Activated CD4-positive, alpha-beta T cell treated with anti-CD3 and anti-CD28 coated beads, Interleukin-2, amount 10 ng/mL, durations not matched to agents 24 days and 14 days (primary cell): ENCODE measurements at places on chromosomes 1 and 21.

DNA sequence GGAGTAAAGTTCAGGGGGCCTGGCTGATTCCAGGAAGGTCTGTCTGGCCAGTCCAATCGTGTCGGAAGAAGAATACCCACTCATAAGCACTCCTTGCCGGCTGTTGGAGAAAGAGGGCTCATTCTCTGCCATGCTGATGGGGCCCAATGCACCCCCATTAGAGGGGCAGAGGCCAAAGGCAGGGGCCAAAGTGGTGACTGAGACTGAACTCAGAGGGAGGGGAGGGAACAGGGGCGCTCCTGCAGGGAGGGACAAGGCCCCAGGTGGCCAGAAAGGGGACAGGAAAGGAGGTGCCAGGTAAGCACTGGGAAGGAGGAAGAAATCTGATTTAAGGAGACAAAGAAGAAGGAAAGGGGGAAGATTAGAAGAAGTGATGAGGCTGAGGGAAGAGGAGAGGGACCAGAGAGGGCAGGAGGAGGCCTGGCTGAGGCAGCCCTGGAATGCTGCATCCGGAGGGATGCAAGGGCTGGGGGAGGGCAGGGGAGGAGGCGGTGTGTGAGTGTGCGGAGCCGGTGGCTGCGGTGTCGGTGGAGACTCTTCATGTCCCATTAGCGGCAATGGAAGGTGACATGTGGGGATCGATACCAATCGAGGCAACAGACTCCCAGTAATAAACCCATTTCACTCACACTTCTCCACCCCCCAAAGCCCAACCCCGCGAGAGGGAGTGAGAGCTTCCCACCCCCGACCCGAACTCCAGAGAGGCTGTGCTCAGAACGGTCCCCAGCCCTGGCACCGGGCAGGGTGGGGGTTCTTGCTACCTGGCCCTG is 12.0 kb upstream of the ETV3L start:
- H3K27me3 ChIP-seq: peaks cover 38% of the 10 kb centered on the region
- H3K4me3 ChIP-seq: no peak overlapping the region
- H3K4me1 ChIP-seq: peaks cover 6% of the 10 kb centered on the region

- peak; percentile 94 for DNase-seq
- peaks cover 47% of the 10 kb centered on the region for H3K36me3 ChIP-seq
- peak overlapping the region; percentile 82 for H3K27ac ChIP-seq
- no peak overlapping the region for H3K4me3 ChIP-seq
These were observed 34.9 kb downstream of the ECE1 start for GRCh38 chr1:21255284-21255942.

DNA sequence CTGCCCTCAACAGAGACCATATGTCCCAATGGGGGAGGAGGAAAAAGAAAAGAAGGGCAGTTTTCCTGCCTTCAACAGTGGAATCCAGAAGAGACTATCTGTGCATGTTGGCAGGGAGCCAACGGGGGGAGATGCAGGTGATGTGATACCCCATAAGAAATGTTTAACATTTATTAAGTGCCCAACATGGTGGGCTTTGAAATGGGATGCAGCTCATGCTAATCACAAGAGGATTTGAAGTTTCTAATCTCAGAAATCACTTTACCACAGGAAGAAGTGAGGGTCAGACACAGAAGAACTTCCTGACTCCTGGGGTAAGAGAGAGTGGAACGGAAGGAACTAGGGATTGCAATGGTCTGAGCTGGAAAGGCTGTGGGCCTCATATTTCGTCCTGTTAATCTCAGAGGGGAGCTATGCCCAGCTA is 16.2 kb downstream of the CSRP1 start:
- H3K36me3 ChIP-seq: peaks cover 35% of the 10 kb centered on the region
- no peak for DNase-seq
- no peak overlapping the region for H3K27ac ChIP-seq
- H3K27me3 ChIP-seq: no peaks in the 10 kb centered on the region
- H3K4me3 ChIP-seq: no peak overlapping the region
- H3K4me1 ChIP-seq: peaks cover 1% of the 10 kb centered on the region

GRCh38 chr1:45018599-45019230 is 6.7 kb downstream of the UROD start:
- peaks cover 15% of the 10 kb centered on the region for H3K4me1 ChIP-seq
- H3K36me3 ChIP-seq: peaks cover 11% of the 10 kb centered on the region
- DNase-seq: peak; percentile 89
- H3K4me3 ChIP-seq: no peak overlapping the region
- H3K27ac ChIP-seq: no peak overlapping the region
- peaks cover 4% of the 10 kb centered on the region for H3K27me3 ChIP-seq

DNA sequence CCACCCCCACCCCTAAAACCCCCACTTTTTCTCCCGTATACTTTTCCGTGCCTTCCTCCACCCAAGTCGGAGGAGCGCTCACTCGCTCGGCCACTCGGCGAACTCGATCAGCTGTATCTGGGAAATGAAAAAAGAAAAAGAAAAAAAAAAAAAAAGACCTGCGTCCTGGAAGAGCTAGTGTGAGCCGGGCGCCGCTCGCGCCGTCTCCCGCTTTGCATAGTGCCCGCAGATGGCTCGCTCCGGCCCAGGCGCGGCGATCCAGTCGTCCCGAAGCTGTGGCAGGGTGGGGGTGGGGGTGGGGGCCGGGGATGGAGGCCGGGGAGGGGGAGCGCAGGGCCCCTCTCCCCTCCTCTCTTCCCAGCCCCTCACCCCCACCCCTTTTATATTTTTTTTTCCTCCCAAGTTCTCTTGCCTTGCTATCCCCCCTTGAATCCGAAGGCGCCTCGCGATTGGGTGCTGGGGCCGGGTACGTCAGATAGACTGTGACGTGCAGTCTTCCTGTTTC is 299 bp upstream of the PROX1 start:
- peak; percentile 60 for DNase-seq
- H3K4me1 ChIP-seq: peaks cover 29% of the 10 kb centered on the region
- peak overlapping the region; percentile 78 for H3K27ac ChIP-seq
- H3K4me3 ChIP-seq: peak overlapping the region; percentile 92

DNA sequence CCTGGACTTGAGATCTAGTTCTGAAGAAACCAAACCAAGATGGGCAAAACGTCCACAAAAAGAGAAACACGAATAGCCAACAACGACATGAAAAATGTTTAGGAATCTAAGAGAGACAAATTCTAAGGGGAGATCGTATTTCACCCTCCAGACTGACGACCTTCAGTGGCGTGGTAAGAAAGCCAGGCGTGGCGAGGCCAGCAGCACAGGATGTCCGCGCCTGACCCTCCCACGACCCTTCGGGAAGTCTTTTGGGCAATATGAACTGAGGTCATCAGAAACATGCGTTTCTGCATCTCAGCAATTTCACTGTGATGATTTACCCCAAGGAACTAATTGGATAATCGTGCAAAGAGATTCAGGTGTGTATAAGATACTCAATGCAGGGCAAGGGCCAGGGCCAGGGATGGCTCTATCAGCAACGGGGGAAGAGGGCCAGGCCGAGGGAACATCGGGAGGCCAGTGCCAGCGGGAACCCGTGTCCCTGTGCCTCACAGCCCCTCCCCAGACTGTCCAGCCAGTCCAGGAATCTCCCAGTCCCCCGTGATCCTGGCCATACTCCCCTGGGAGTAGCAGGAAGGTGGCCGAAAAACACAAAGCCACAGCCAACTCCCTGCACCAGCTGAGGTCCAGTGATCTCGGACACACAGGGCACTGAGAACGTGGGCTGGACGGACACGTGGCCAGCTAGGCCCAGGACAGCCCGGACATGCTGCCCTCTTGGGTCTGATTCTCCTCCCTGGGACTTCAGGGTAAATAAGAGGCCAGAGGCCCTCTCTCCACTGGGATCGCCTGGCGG is 53.6 kb upstream of the ADARB1 start:
- peaks cover 41% of the 10 kb centered on the region for H3K27me3 ChIP-seq
- H3K36me3 ChIP-seq: no peaks in the 10 kb centered on the region
- no peak overlapping the region for H3K27ac ChIP-seq
- no peak for DNase-seq
- no peak overlapping the region for H3K4me3 ChIP-seq

GRCh38 chr1:153922972-153923925 is at the start of gene GATAD2B:
Gene GATAD2B (minus strand): TSS chr1:153922972. CDS start chr1:153828347, 94,625 bp downstream.
- peak; percentile 100 for DNase-seq
- H3K4me3 ChIP-seq: peak within 1 kb of the TSS; percentile 86
- H3K27me3 ChIP-seq: peaks cover 2% of the 10 kb centered on the region
- H3K4me1 ChIP-seq: peaks cover 36% of the 10 kb centered on the region

GRCh38 chr1:59556398-59556797 is 258.4 kb upstream of the HOOK1 start:
- peaks cover 10% of the 10 kb centered on the region for H3K36me3 ChIP-seq
- no peak overlapping the region for H3K4me3 ChIP-seq
- H3K4me1 ChIP-seq: peaks cover 6% of the 10 kb centered on the region
- no peak for DNase-seq
- no peaks in the 10 kb centered on the region for H3K27me3 ChIP-seq

GRCh38 chr1:72649211-72649888 is 367.0 kb upstream of the NEGR1 start:
- no peak overlapping the region for H3K4me3 ChIP-seq
- H3K4me1 ChIP-seq: no peaks in the 10 kb centered on the region
- DNase-seq: no peak
- H3K27me3 ChIP-seq: no peaks in the 10 kb centered on the region
- no peak overlapping the region for H3K27ac ChIP-seq
